DMS53 (cell line): ENCODE measurements at places on chromosomes 3 and 15.
A peak's percentile ranks its signal among the peaks of the same experiment; 100 is the strongest.

GRCh38 chr3:183930086-183930485 is 45.4 kb upstream of the PARL start:
- DNase-seq, result no peak

GRCh38 chr3:24981924-24982323 is 446.1 kb upstream of the RARB start:
- DNase-seq, result no peak

DNA sequence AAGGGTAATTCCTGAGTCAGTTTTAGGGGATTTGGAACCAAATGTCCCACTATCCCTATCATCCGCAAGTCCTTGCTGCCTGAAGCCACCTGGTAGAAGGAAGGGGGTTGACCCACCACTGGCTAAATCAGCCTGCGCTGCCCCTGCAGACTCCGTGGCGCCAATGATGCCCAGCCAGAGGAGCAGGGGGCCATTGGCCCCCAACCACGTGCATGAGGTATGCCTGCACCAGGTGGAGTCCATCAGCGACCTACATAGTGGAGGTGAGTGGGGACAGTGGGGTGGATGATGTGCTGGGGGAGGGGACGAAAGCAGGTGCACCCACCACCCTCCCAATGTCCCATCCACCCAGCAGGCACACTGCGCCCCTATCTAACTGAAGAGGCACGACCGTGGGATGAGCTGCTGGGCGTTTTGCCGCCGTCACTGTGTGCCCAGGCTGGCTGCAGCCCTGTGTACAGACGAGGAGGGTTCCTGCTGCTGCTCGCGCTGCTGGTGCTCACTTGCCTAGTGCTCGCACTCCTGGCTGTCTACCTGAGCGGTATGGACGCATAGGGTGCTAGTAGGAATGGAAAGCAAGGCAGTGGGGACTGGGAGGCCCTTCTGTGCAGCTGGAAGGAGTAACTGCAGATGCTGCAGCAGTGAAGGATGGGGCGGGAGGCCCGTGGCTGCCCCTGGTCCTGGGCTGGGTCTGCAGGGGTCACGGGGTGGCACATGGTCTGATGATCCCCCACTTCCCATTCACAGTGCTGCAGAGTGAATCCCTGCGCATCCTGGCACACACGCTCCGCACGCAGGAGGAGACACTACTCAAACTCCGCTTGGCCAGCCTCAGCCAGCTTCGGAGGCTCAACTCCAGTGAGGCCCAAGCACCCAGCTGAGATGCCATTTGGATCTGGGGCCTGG is 5.7 kb downstream of the IFRD2 start:
- no peak for DNase-seq

DNA sequence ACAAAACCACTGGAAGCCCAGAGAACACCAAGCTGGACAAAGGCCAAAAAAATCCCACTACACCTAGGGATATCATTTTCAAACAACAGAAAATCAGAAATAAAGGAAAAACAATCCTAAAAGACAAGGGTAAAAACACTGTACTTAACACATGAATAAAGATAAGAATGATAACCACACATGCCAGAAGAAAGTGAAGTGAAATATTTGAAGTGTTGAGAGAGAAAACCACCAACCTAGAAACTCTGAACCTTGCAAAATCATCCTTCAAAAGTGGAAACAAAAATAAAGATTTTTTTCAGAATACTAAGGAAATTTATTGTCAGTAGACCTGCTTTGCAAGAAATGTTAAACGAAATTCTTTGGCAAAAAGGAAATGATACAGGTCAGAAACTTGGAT is 45.1 kb downstream of the KPNA1 start:
- no peak for DNase-seq

GRCh38 chr15:24054547-24055245 is 367.6 kb upstream of the NDN start:
- DNase-seq, result no peak

- DNase-seq, result peak; percentile 63
Measured at GRCh38 chr3:152474585-152474984, 205.9 kb downstream of the MBNL1 start.

- peak; percentile 15 for DNase-seq
Measured at GRCh38 chr3:46208167-46208704, at the start of gene CCR1. Gene CCR1, minus strand, starts transcription at chr3:46208313. Its CDS starts 4,000 bp downstream, at chr3:46204313.
